ENCODE measurements at places on chromosomes 3 and 15.

GRCh38 chr15:33377204-33377603, 66.4 kb downstream of the RYR3 start:
- no peak for DNase-seq

DNA sequence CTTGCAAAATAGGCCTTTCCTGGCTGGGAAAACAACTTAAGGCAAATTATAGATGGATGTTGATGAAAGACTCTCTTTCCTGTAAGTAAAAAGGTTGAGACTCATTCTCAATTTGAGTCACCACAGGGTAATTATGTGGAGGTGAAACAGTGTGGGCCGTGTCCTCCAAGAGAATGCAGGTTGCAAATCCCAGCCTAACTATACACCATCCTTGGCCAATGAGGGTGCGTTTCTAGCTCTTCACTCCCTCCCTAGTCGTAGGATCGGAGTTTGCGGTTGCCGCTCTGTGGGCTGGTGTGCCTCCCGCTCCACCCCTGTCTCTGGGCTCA, 259.9 kb downstream of the PLCL2 start:
- no peak for DNase-seq

DNA sequence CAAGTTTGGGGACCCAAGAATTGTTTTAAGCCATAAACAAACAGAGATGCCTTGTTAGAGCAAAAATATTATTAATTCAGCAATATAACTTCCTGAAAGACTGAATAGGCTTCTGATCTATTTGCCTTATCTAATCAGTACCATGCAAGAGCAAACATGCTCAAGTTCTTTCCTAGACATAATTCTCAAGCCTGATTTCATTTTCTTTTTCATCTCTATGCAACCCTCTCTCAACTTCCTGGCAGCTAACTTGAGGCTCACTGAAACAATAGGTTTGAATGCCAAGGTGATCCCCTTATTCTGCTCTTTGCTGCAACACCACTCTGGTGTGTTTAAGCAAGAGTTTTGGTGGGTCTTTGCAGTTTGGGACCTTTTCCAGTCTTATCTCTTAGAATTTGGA, 230.9 kb upstream of the CD96 start:
- DNase-seq: no peak

GRCh38 chr3:193711964-193712598, 119.1 kb downstream of the OPA1 start:
- DNase-seq: no peak

All from activated gamma-delta T cell treated with anti-CD3 and anti-CD28 coated beads, Interleukin-2, amount 50 U/mL, for 16 hours (primary cell).